Activated CD8-positive, alpha-beta memory T cell treated with anti-CD3 and anti-CD28 coated beads for 4 hours (primary cell): ENCODE measurements at places on chromosomes 13 and 19.

GRCh38 chr13:112726016-112726767, 36.4 kb downstream of the ATP11A start:
- DNase-seq: no peak

DNA sequence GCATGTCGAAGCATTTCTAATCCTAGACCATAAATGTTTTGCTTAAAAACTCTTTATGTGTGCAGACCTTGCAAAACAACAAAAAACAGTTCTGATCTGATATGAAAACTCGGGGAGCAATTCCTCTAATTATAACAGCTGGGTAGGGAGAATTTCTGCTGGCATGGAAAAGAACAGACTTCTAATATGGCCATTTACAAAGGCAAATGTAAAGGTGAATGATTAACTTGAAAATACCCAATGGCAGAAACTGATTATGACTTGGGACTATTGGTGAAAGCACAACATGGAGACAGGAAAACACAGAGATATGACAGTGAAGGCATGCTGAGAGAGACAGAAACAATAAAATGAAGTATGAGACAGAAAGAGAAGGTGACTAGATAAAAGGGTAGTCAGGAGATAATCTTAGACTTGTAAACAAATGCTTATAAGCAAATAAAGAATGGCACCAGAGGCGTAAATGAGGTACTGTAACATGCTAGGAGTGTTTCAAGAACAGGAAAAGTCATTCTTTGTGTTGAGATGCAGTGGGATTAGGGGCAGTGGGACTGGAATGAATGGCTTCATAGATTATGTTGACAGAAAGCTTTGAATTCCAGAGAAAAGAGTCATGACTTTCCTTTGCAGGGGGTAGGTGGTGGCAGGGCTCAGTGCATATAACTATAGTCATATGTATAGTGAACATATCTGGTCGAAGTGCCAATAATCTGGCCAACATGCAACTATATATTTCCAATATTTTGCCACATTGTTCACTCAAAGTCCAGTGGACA, 393.0 kb downstream of the ITGBL1 start:
- no peak for DNase-seq

DNA sequence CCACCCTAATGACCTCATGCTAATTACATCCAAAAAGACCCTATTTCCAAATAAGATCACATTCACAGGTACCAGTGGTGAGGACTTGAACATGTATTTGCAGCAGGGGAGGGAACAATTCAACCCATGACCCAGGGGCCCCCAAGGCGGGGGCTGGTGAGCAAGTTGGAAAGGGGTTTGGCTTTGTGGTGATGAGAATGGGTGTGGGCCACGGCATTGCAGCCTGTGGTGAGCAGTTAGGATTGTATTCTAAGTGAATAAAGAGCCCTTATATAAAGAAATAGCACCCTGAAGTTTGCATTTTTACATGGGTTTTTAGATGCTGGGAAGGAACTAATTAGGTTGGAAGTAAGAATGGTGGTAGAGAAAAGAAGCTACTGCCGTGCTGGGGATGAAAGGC, 694.2 kb downstream of the EFNB2 start:
- DNase-seq: no peak

DNA sequence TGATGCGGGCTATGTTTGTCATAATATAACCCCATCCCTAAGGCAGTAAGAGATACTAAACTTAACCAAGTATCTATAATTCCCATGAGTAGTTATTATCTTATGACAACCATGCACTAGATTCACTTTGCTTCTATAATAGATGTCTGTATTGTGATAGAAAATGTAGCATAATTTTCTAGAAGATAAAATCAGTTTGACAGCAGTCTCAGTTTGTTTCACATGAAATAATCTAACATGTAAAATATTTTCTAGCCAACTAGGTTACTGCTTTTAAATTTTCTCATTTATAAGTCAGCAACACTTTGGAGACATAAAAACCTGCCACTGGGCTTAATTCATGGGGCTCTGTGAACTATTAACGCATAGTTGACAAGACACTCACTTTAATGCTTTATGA, 1410.7 kb upstream of the ATXN8OS start:
- DNase-seq: no peak

GRCh38 chr19:5058521-5059212, 89.8 kb downstream of the KDM4B start:
- DNase-seq: no peak
